ENCODE measurements at places on chromosomes 7 and 10.

DNA sequence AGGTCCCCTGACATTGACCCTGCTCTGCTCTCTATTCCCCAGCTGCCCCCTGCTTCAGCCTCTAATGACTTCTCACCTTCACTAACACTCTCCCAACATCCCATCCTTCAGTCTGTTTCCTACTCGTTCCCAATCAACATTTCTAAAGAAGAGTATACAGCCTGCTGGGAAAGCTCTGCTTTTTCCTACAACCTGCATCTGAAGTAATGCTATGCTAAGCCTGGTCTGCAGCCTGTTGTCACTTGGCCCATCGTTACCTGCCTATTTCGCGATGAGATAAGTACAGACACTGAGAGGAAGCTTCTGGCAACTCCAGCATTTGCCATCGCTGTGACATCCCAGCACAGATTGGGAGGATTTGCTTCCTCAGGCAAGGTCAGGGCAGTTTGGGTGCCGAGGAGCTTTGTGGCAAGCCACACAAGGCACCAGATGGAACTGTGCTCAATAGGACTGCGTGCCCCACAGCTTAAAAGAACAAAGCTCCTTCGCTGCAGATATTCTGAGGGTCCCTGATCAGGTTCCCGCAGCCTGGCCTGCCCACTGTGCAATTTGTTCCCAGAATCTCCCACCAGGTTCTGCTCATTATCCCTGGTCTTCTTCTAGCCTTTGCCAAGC is 51.4 kb downstream of the PKD1L1 start:
- no peak for DNase-seq

DNA sequence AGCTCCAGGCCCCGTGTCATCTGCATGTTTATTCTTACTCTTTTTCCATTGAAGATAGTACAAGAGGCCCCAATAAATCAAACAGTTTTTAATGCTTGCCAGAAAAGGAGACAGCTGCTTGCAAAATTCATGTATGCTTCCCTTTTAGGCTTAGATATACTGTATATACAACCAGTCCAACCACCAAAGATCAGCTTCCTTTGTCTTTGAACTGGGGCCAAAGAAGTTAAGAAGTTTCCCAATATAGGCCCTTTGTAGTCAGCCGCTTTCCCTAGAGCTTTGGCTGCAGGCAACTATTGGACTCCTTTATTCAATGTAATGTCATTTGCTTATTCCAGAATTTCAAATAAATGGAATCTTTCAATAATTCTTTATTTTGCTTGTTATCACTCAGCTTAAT is 1395.0 kb downstream of the GATA3 start:
- DNase-seq: no peak

GRCh38 chr10:13842117-13842516 is 255.4 kb downstream of the PRPF18 start:
- no peak for DNase-seq

GRCh38 chr7:112594397-112594796 is 113.6 kb downstream of the LSMEM1 start:
- no peak for DNase-seq

- peak; percentile 64 for DNase-seq
Observed at GRCh38 chr10:89591796-89592271, 53.2 kb downstream of the PANK1 start.

DNA sequence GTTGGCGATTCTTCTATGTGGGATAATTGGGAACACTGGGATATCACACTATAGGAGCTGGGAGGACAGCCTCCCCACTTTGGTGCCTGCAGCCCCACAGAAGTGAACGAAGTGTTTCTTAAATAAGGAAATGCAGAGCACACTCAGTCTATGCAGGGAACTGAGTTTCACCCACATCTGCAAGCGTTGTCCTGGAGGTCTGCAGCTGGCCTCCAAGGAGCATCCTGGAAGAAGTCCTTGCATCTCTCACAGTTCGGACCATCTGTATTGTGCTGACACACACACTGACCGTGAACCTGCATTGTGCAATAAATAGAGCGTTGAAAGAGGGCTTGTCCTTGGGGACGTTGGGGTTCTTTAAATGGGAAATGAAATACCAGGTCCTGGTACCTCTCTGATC is 25.8 kb downstream of the LAMB4 start:
- DNase-seq: no peak

DNA sequence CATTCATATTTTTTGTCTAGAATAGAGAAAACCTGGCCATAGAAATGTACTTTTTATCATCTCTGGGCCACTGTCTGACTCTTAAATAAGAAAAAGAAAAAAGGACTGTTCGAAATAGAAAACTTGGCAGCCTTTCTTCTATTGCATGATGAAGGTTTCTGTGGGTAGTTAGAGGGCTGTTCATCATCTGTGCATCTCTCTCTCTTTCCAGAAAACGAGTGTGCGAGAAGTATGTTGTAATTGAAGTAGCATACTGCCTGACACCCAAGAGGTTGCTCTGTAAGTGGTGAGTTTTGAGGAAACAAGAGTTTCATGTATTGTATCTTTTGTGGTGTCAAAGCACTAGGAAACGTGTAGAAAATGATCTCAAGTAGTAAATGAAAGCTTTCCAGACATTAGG is 343.2 kb upstream of the TMEM229A start:
- no peak for DNase-seq

DNA sequence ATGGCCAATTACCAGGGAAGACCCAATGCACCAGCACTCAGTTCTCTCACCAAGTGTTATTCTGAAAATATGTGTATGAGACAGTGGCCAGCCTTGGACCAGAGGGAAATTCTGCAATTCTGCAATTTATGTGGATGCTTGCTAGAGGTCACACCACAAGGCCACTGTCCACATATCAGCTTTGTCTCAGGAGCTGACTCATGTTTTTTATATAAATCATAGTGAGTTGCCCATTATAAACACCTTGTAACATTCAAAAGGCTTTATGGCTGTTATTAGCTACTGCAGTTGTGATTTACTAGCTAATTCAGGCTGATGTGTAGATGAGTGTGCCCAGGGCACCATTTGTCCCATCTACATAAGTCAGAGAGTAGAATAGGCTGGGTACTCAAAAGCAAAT is 649.0 kb downstream of the LRMDA start:
- no peak for DNase-seq

- no peak for DNase-seq
Observed at GRCh38 chr10:110395350-110396283, 90.9 kb upstream of the SMNDC1 start.

DNA sequence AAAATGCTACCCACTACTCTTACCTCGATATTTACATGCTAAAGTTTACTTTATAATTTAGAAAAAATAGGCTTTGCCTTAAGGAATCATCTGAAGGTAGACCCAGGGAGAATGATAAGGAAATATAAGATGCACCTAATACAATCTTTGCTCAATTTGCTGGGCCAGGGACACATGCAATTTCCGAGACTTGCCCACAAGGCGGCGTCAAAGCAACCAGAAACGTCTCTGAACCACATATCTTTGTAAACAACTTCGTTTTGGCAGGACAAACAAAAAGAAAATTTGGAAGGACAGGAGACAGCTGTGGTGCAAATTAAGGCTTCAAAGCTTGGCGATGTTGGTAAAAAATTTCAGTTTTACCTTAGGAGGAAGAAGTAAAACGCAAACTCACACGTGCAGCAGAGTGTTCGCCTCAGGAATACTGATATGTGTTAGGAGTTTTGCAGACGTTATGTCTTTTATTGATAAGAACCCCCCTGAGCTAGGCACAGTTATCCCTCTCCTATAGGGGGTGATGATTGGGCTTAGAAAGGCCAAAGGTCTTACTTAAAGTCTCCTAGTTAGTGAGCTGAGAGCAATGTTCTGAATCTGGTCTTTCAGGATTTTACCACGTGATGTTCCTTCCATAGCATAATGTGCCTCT is 134.3 kb downstream of the PRKCQ start:
- DNase-seq: no peak

DNA sequence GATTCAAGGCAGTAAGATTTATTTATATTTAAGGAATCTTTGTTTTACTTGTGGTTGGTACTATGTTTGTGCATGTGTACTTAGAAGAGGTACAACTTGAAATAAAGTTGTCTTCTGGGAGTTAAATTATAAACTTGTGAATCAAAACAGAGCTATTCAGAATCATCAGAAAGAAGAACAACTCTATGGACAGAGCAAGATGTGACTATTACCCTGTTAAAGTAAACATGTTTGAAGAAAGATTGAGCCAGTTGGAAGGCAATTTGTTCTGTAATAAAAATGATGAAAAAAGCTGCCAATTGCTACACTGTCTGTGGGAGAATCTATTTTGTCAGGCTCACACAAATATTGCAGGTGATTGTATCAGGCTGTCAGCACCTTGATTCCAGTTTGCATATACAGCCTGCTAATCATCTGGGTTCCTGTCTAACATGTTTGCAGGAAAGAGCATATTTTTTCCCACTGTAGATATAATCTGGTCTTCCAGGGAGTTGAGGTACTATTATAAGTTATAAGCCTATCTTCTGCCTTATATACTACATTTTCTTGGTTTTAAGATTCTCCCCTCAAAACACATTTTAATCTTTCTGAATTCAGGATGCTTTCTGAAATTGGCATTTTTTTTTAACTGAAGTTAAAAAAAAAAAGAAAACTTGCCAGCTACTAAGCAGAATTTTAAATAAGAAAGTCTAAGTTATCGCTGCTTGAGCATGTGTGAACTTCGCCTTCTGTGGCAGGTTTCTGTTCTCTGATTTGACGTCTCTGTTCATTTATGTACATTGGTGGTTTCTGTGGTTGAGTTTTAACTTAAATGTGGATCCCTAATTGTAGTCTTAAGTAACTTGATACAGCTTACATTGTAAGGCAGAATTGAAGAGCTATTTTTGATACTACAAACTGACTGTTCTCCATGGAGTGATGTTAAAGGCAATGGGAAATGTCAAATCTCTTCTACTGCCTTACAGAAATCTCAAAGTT is 46.0 kb downstream of the ZNRF2 start:
- DNase-seq: no peak
